Stimulated activated CD8-positive, alpha-beta memory T cell treated with anti-CD3 and anti-CD28 coated beads, Interleukin-15, amount 100 ng/mL, for 4 hours (primary cell): ENCODE measurements at places on chromosomes 13 and 19.
A peak's percentile ranks its signal among the peaks of the same experiment; 100 is the strongest.

DNA sequence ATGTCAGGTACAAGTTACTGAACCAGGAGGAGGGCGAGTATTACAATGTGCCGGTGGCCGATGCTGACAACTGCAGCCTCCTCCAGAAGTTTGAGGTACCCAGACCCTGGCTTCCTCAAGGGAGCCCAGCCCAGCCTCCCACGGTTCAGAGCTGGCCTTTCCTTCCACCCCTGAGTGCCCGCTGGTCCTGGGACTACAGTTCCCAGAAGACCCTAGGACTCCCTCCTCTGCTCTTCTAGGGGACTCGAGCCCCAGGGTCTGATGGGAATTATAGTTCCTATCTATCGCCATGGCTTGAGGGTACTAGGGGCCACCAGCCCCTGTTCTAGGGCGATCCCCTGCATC, 11.0 kb downstream of the PRKCG start:
- no peak for DNase-seq

DNA sequence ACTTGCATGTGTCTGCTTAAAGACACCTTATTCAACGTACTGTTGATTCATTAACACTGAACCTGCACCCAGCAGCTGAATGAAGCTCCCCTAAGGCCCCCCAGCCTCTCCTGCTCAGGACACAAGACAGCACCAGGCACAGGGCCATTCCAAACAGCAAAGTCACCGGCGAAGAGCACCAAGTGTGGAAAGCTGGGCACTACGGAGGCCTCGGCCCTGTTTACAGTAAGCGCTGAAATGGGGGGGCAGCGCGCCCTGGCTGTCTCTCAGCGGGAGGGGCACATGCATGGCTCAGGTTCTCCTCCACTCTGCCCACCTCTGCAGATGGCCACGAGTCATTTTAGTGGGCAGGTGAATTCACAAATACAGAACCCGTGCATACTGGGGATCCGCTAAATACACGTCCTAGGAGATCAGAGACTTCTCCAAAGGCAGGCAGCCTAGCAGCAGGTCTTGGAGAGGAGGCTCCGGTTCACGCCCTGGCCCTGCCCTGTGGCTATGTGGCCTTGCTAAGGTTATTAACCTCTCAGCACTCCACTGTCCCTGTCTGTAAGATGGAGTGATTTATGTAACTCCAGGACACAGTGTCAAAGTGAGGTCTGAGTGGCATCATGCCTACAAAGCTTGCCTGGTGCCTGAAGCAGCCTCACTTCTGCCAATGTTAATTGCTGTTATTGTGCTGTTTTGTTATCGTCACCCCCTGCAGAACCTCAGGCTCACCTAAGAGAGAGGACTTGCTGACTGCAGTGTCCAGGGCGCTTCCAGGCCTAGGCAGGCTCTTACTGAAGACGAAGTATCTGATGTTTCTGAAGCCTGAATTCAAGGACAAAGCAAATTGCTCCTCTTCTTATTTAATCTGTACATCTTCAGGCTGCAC, 207.4 kb upstream of the SOX1 start:
- DNase-seq: no peak

DNA sequence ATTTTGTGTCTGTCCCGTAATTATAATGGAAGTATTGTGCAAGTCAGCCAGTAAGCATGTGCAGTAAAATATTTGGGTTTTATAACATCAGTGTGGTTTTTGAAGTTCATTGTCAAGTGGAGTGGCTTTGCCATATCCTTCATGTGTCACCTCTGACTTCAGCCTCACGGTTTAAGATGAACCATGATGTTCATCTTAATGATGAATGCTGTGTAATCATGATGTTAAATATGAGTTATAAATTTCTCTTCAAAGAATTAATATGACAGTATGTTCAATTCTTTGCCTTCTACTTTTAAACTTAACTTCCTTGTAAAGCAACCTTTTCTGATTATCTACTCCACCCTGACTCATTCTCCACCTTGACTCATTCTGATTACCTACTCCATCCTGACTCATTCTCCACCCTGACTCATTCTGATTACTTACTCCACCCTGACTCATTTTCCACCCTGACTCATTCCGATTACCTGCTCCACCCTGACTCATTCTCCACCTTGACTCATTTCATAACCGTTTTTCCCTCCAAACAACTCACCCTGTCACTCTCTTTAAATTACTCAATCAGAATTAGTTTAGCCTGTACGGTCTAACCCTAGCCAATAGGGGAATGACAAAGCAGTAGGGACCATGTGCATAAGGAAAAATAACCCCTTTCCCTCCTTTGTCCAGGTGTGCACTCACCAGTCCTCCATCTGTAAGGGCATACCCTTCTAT, 50.3 kb upstream of the ANKRD10 start:
- no peak for DNase-seq

DNA sequence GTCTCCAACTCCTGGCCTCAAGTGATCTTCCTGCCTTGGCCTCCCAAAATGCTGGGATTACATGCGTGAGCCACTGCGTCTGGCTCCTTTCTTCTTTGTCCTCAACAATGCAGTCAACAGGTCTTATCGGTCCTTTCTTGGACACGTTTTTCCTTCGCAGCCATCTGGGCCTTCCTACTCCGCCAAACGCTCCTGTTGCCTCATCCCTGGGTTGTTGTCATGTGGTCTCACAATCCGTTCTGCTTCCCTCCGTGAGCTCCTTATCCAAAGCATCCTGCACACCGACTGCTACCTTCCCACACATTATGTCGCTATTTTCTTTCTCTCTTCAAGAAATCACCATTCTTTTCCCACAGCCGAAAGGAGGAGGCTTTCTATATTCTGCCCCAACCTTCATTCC, 306.8 kb downstream of the DCLK1 start:
- no peak for DNase-seq

GRCh38 chr19:33653684-33654083, 31.9 kb downstream of the CHST8 start:
- DNase-seq: no peak

DNA sequence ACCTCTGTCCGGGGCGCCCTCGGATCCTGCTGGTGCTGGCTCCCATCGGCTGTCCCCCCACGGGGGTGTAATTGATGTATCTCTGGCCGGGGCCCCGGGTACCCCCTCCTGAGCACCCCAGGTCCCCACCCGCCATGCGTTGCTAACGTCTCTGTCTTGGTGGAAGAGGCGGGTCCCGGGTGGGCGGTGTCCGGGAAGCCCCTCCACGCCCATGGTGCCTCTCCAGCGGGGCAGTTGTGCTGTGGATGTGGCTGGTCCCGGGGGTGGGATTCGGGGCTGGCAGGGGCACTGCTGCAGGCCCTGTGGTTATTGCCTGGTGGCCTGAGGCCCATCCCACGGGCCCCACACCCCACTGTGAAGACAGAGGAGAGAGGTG, 4.9 kb downstream of the DIRAS1 start:
- DNase-seq: no peak

DNA sequence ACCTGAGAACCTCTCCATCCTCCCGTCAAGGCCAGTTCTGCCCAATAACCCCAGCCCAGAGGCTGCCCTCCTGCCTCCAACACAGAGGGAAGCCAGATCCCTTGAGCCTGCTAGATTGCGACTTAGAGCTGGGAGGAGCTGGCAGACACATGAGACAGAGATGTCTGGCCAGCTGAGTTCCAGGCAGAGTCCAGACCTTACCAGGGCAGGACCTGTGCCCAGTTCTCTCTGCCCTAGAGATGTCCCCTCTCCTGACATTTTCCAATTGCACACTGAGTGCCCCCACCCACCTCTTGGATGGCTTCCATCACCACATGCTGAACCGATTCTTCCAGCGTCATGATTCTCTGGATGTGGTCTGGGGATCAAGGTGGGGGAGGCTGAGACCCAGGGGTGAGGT, 3.0 kb downstream of the HOOK2 start:
- DNase-seq: no peak

- no peak for DNase-seq
Observed at GRCh38 chr13:28964052-28964451, 143.9 kb downstream of the MTUS2 start.

GRCh38 chr19:17718947-17719711, at the start of gene MAP1S:
Gene MAP1S (plus strand): TSS chr19:17719480. CDS start chr19:17719503, 23 bp downstream.
- DNase-seq: peak; percentile 26

GRCh38 chr13:101757446-101758039, 305.1 kb downstream of the ITGBL1 start:
- no peak for DNase-seq

DNA sequence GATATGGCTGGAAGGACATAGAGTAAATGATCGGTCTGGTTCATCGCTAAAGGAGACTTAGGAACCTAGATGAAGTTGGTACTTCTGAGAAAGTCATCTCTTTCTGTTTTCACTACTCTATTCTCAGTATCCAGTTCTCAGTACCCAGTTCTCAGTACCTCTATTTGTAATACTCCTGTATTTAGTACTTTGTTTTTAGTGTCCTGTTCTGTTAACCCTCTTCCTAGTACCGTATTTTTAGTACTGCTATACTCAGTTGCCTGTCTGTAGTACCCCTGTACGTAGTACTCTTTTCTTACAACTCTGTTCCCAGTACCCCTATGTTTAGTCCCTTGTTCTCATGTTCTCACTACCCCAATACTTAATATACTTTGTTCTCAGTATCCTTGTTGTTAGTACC, 1.2 kb downstream of the RFXAP start:
- DNase-seq: no peak

- DNase-seq: no peak
Observed at GRCh38 chr13:40613192-40613818, 53.1 kb downstream of the FOXO1 start.

DNA sequence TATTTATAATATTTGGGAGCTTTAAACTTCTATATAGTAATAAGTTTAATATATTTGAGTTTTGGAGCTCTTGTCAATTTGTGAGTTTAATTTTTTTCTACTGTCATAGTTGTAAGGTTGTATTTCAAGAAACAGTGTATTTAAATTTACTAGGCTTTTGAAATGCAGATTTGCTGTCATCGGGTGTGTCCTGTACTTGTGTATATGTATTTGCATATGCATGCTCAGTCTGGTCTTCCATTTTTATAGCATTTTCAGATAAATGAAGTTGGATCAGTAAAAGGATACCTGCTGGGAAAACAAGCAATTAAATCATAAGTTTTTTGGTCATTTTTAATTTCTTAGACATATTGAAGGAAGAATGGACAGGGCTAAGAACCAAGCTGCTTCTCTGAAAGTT, 33.1 kb downstream of the SLAIN1 start:
- no peak for DNase-seq

DNA sequence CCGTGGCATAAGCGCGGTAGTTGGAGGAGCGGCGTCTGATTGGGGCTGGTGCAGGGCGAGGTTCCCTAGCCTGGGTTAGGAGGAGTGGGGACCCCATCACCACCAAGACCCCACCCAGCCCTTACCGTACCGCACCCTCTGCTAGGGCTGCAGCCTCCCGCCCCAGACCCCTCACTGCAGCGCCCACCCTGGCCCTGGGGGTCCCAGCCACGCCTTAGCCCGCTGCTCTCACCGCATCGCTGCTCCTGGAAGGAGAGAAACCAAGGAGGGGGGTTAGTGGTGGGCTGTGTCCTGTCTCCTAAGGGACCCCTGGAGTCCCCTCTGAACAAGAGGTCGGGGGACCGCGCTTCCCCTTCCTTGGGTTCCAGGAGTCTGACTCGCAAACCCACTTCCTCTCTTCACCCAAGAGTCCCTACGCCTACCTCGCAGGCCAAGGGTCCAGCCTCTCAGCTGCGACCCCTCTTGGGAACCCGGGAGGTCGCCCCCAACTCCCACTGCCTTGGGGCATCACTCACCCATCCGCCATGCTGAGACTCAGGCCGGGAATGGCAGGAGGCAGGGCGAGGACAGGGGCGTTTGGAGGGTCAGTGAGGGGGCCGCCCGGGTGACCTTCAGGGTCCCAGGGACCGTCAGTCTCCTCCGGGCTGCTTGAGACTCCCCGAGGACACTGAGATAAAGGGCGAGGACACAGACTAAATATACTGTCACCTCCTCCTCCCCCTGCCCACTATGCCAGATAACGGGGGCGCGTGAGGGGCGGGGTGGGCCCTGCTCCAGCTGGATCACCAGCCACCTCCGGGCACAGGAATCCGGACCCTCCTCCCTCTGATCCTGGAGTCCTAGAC, at the start of gene TNNI3:
Gene TNNI3, minus strand, starts transcription at position 669 of the 845 bp plus-strand sequence. Its CDS starts 143 bp downstream, at position 526.
- no peak for DNase-seq

GRCh38 chr13:113923376-113924063, 50.4 kb downstream of the C13orf46 start:
- DNase-seq: no peak
